ENCODE measurements at places on chromosomes 1 and 21.
A peak's percentile ranks its signal among the peaks of the same experiment; 100 is the strongest.

- DNase-seq: no peak
These were observed 36.8 kb upstream of the CXADR start for GRCh38 chr21:17476006-17476405.

- DNase-seq: no peak
These were observed 5.4 kb downstream of the TRIM62 start for GRCh38 chr1:33176362-33176850.

DNA sequence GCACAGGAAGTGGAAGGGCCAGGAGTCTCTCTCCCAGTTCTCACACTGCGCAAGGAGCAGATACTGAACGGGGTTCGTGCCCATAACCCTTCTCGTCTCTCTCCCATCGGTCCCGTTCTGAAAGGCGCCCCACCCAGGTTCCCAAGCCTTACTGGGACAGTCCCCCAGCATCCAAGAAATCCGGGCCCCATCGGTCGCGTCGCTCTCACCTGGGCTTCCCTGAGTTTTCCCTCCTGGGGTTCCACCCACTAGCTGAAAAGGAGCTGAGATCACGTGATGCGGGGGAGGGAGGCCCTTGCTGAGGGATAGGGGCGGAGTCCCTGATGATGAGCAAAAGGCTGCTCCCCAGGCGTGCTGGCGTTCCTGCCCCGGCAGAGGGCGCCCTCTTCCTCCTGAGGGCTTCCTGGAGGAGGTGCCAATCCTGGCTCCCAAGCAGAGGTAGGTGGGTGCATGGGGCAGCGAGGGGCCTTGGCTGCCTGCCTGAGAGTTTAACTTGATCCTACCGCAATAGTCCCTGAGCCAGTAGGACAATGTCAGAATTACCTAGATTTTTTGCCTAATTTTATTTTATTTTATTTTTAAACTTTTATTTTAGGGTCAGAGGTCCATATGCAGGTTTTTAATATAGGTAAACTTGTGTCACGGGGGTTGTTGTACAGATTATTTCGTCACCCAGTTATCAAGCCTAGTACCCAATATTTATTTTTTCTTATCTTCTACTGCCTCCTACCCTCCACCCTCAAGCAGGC is at the start of gene SPOCD1:
TSS of gene SPOCD1 (minus strand) at position 271 of the 749 bp plus-strand sequence. CDS start 689 bp downstream, outside the sequence.
- peak; percentile 83 for DNase-seq

DNA sequence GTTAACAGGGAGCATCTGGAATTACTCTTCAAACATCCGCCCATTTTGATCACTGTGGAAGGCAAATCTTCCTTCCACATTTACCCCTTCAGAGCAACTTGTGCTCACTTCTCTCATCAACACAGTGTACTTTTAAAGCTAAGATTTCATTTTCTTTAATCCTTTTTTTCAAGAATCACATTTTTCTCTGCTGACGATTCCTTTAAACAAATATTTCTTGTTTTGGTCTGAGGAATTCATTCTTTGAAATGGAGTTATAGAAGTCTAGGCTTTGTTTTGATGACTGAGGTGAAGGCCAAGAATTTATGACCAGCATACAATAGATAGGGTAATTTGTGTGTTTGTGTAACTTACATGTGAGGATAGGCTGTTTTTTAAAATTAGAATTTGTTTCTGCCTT is 25.6 kb downstream of the LRRC42 start:
- DNase-seq: no peak

DNA sequence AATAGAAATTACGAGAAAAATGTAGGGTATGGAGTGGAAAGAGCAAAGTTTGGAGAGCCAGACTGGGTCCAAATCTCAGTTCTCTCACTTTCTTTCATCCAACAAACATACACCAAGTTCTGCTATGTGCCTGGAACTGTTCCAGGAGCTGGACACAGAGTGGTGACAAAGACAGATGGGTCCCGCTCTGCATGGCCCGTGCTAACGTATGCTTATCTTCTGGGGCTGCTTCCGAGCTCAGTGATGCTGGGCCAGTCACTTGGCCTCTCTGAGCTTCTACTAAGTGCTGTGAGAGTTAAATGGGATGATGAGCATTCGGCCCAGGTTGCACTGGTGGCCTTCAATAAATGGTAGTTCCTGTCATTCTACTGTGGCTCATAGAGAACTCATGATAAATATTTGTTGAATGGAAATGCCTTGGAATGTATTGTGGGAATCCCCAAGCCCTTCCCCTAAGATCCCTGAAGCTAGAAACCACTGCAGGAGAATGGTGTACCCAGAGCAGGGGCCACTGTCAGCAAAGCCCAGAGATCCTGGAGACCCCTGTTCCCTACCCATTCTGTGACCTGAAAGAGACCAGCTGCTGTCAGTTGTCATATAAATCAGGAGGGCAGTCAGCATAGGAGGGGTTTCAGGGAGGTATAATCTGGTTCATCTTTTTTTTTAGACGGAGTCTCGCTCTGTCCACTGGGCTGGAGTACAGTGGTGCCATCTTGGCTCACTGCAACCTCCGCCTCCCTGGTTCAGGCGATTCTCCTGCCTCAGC is 3.8 kb downstream of the LEMD1 start:
- no peak for DNase-seq

GRCh38 chr1:9653491-9654050 is 2.0 kb downstream of the PIK3CD start:
- no peak for DNase-seq

DNA sequence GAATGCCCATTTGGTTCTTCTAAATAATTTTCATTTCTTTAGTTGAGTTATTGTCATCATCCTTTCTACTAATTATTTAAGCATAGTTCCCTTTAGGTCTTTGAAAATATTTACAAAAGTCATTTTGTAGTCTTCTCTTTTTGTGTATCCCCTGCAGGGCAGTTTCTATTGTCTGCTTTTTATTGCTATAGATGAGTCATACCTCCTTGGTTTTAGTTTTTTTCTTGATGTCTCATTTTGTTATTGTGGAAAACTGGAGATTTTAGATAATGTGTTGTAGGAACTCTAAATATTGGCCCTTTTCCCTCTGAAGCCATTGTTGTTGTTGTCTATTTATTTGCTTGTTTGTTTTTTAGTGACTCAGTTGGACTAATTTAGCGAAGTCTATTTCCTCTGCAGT is 387.9 kb downstream of the NUF2 start:
- DNase-seq: no peak

DNA sequence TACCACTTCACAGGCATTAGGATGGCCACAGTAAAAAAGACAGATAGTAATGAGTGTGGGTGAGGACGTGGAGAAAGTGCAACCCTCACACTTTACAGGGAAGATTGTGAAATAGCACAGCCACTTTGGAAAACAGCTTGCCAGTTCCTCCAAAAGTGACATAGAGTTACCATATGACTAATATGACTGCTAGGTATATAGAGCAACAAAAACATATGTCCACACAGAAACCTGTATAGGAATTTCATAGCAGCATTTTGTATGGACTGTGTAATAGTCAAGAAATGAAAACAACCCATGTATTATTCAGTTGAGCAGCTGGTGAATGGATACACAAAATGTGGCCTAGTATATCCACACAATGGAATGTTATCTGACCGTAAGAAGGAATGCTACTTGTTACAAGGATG is 30.4 kb upstream of the LBR start:
- DNase-seq: no peak
